NCI-H1930 (cell line): ENCODE measurements at places on chromosomes 4 and X.

DNA sequence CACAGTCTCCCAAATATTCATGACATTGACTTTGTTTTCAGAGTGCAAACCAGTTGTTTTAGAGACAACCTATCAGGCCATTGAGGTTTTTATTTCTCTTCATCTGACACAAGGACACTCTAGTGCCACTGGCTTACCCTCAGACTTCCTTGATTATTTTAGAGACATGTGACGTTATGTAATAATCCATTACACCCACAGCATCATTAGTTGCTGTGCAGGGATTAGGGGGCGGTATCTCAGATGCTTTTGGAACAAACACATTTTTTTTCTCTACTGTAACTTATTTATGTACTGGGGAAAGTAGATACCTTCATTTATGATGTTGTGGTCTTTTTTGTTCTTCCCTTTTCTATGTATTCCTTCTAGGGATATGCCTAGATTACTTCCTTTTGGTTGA lies 2293.1 kb downstream of the PCDH7 start:
- DNase-seq, result no peak

DNA sequence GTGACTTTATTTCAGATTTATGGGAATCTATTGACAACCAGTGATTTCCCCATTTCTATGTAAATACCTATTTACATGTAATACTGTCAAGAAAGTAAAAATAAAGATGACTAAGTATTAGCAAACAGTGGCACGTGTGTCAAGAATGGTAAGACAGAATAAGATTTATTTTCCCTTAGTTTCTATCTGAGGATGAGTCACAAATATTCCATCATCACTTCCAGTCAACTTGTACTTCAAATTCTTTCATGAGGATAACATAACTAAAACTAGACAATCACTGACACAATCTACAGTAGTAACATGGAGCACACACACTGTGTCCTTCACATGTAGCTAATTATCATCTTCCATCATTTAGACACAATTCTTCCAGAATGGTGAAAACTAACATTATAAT lies 625.3 kb upstream of the PCDH7 start:
- DNase-seq, result no peak

DNA sequence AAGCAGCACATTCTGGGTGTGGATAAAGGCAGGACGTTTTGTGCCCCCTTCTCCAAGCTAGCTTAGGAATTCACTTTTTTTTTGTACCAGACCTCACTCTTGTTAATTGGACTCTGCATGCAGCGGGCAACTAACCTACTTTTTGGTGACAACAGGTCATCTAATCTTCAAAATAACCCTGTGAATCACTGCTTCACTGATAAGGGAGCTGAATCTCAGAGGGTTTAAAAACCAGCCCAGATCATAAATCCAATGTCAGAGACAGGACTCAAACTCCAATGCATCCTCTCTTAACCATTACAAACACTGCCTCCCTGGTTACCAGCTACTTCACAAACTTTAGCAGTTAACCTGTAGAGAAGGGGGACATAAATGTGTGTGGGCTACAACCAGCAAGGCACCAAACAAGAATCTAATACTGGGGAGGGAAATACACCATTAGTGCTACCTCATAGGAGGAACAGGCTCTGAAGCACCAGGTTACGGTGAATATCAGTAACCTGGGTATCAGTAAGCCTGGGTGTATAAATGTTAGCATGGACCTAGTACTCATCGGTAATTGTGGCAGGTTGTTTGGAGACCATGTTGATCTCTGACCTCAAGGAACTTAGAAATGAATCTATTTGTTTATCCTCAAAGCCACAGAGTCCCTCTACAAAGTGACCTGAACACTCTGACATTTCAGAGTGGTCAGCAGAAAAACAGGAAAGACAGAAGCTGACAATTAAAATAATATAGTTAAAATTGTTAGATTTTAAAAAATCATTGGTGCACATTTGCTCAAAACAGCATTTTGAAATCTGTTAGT lies 2.6 kb downstream of the TIFA start:
- DNase-seq, result no peak

DNA sequence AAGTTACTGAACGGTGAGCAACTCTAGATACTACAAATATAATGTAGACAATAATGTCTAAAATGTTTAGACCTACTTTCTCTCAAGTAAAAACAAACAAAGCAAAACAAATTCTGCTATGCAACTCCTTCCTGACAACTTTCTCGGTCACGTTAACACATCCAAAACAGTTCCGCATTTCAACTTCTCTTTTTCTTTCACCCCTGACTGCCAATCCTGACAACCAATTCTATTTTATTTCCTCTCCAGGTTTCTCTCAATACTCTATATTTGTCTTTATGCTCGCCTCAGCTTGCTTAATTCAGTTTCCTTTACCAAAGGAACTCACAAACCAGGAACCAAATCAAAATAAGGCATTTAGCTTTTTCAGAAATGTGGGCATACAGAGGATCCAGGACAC lies 513.0 kb downstream of the FSTL5 start:
- DNase-seq, result no peak

DNA sequence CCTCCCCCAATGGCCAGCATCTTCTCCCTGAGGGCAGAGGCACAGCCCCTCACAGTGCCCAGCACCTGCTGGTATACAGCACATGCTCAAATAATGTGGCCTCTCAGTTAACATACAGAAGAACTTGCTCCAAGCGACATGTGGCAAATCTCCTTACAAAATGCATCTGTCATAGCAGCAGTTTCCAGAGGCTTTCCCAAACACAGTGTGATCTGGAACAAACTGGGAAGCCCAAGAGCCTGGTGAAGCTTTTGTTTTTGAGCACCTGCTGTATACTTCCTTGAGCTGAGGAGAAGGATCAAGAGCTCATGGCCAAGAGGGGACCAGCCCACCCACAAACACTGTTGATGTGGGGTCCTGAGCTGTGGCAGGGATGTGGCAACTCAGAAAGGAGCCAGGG lies 34.8 kb upstream of the HTRA3 start:
- no peak for DNase-seq

GRCh38 chr4:8067274-8067936 lies 91.2 kb downstream of the ABLIM2 start:
- DNase-seq, result no peak

DNA sequence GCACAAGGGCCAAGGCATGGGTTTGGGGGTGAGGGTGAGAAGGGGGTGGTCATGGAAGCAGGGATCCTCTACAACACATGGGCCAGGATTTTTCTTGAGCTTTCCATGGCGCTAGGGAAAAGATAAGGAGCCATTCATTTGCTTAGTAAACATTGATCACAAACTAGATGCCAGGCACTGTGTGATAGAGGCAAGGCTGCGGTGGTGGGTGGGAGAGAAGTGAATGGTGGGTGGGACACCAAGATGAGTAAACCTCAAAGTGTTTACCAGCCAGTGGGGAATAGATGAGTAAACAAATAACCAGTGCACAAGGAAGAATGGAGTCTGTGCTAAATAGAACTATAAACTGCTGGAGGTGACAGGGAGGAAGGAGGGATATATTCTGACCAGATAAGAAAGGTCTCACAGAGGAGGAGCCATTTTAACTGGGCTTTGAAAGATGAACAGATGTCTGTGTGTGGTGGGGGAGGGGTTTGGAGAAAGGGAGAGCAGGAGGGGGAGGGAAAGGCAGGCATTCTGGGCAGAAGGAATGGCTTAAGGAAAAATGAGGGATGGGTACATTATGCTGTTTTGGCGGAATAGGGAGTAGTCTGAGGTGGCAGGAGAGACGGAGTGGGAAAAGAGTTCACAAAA lies 48.0 kb upstream of the LAS1L start:
- DNase-seq, result no peak

- DNase-seq, result no peak
These were observed 216.4 kb upstream of the HAND2 start for GRCh38 chr4:173746424-173746823.

DNA sequence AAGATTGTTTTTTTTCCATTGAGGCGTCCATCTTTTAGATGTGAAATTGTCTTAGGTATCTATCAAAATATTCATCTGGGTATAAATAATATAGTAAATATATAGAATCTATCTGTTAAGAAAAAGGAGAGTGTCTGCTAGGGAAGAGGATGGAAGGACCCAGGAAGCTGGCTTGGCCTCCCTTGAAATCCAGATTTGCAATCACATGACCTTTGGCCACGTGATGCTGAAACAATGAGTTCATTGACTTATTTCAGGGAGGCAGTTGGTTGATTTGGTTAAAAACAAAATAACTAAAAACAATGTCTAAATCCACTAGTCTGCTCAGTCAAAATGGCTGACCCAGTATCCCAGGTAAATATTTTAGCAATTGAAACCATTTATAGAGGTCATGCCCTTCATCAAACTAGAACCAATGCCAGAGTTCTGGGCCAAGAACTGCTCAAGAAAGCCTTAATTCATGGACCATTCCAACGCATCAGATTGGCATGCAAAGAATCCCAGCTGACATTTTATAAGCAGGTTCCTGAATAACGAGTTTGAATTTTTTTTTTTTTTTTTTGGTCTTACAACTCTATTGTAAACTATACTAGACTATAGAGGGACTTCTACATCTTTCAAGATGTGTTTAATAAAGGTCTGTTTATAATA lies 172.7 kb downstream of the MID1 start:
- DNase-seq, result no peak

DNA sequence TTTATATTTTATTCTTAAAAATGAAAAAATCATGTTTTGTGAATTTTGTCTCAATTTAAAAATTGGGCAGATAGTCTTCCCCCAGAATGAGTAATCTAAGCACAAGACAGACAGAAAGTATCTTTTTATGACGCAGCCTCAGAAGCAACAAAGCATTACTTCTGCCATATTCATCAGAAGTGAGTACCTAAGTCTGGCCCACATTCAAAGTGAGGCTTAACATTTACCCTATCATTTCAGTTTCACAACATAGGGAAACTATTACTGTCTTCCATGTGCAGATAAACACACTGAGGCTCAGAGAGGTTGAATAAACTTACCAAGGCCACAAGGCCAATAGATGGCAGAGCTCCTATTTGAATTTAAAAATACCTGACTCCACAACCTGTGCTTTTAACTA lies 4.4 kb upstream of the PRDX4 start:
- DNase-seq, result no peak

GRCh38 chrX:13110433-13111324 lies 66.3 kb upstream of the FAM9C start:
- DNase-seq, result no peak

DNA sequence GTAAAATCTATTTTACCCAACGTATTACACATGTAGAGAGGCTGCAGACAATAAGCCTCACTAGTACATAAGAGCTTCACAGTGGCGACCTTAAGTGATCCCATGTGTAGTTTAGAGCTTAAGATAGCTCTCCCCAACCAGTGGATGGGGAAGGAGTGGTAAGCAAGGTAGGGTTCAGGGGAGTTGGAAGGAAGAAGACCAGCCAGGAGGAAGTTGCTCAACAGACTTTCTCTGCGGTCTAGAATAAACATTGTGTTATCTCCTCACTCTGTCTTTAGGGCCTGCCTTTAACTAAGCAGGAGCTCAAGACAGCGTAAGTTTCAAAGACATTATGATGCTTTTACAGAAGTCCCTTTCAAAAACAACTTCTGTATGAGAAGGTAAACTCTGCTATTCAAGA lies 16.8 kb downstream of the MEPE start:
- DNase-seq, result no peak

DNA sequence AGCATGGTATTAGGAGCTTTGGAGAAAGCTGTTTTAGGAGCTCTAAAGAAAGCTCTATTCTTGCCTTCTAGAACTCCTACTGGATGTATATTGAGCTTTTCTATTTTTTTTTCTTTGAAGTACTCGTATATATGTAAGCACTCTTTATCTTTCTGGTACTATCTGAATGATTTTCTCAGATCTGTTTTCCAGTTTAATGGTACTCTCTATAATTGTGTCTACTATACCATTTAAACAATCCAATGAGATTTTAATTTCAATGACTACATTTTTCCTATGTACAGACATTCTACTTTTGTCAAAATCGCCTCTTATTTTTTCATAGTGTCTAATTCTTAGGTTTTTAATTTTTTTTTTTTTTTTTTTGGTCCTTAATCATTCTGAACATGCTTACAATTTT lies 328.1 kb downstream of the DCTD start:
- no peak for DNase-seq
